ENCODE measurements at places on chromosomes 1 and 21.
A peak's percentile ranks its signal among the peaks of the same experiment; 100 is the strongest.

GRCh38 chr1:247471445-247472016 is 13.6 kb upstream of the OR2B11 start:
- DNase-seq = no peak

GRCh38 chr1:183885142-183885735 is 80.3 kb downstream of the RGL1 start:
- DNase-seq = no peak

GRCh38 chr1:95733031-95733430 is 499.0 kb downstream of the RWDD3 start:
- DNase-seq = no peak

DNA sequence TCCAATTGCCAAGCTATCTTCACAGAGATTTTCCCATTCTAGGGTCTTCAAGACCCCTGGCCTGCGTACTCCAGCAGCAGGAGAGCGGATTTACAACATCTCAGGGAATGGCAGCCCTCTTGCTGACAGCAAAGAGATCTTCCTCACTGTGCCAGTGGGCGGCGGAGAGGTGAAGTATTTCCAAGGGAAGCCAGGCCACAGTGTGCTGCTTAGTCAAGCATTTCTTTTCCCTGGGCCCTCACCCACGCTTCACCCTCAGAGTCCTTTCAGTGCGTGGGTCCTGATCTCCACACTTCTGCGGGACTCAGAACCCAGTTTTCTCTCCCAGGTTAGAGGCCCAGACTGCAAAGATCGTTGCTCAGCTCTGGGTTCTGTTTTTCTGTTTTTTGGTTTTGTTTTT is 13.1 kb downstream of the CDCA8 start:
- no peak for DNase-seq

DNA sequence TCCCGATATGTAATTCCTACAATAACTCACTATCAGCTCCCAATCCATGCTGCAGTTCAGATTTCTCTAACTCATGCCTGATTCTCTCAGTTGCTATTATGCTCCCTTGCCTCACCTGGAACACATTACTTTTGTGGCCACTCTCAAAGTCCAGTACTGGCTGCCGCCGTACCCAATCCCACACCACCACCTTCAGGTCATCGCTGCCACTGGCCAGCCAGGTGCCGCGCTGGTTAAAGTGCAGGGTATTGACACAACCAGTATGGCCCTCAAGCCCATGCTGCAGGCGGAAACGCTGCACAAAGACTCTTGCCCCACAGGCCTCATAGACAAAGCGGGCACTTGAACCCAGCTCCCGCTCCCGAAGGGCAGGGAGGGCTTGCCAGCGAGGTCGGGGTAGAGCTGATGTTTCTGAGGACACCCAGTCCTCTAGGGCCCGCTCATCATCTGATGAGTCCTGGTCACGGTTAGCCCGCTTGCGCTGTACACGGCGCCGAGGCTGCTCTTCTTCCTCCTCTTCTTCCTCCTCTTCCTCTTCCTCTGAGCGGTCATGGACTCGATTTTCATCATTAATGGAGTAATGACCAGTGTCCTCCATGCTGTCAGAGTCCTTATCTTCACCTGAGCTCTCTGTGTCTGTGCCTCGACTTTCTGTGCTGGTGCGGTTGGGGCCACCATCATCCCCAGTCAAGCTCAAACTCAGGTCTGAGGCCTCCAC is 22.6 kb downstream of the DCAF8 start:
- DNase-seq = no peak

GRCh38 chr1:147472489-147472888 is 68.8 kb upstream of the BCL9 start:
- no peak for DNase-seq

DNA sequence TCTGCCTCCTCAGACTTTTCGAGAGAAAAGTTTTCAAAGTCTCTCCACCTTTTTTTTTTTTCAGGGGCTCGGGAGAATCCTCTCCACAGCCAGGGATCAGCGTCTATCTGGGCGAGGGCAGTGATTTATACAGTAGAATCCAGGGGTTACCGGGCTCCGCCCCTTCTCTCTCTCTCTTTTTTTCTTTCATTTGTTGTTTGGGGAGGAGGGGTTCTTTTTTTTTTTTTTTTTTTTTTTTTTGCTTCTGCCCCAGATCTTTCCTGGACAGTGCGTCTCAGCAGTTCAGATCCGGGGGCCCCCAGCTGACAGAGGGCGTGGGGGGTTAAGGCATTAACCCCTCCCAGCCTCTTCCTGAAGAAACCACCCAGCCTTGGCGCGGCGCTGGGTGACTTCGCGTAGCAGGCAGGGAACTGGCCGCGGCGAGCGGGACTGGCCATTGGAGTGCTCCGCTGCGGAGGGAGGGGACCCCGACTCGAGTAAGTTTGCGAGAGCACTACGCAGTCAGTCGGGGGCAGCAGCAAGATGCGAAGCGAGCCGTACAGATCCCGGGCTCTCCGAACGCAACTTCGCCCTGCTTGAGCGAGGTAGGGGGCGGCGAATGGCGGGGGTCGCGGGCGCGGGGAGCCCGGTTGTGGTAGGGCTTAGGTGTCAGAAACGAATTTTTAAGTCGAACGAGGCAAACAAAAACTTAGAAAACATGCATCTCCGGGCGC is at the start of gene S1PR1:
Gene S1PR1, plus strand, starts transcription at position 504 of the 713 bp plus-strand sequence. CDS start 1,966 bp downstream, outside the sequence.
- peak; percentile 90 for DNase-seq

- no peak for DNase-seq
Measured at GRCh38 chr1:36524359-36525062, 41.8 kb upstream of the CSF3R start.

DNA sequence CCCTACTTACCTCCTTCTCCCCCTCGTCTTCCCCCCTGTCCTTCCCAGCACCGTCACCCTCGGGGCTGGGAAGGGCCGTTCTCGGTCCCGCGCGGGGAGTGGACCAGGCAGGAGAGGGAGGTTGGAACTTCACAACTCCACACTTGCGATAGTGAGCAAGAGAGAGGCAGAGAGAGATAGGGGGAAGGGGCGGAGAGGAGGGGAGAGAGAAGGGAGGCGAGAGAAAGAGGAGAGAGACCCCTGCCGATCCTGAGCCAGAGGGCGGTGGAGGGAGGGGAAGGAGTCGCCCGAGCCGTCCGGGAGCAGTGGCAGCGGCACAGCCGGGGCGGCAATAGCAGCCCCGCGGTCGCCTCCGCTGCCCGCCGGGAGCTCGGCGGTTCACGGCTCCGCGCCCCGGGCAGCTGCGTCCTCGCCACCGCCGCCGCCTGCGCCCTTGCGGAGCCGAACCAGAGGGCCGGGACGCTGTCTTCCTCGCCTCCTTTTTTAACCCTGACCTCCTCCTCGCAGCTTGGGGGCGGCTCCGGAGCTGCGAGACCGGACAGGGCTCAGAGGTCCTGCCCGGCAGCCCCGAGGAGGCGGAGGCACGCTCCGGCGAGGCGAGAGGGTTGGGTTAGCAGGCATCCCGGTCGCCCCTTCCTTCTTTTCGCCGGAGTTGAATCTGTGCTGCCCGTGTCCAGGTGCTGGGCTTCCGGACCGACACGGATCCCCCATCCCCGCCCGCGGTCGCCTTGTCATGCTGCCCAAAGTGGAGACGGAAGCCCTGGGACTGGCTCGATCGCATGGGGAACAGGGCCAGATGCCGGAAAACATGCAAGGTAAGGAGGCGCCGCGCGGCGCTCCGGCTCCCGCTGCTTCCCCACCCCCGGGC is 11.7 kb downstream of the NR5A2 start:
- no peak for DNase-seq

DNA sequence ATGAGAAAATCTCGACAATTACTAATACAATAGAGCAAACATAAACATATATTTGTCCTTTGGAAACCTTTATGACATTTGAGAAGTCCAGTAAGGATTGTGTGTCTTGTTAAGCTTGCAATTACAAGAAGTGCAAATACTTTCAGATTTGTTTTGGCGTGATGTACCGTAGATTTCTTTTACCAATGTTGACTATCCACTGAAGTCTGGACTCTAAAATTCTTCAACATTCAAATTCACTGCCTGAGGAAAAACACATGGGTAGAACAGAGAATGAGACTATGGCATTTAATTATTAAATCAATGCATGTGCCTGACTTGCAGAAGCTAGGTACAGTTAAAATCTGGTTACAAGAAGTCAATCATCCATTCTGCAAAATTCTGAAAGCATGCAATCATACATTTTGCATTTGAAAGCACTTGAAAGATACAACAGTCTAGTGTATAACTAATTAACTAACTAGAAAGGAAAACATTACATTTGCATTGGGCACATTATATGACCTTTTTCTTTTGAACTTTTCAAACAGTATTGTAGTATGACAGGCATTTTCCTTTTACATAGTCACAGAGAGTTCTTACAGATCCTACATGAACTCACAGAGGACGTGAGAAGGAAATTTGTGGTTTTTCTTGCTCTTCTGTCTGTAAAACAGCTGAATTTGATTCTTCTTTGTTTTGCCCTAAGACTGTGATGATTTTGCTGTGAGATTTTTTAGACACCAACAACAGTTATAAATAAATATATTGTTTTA is 511.1 kb upstream of the ADGRL4 start:
- DNase-seq = no peak

DNA sequence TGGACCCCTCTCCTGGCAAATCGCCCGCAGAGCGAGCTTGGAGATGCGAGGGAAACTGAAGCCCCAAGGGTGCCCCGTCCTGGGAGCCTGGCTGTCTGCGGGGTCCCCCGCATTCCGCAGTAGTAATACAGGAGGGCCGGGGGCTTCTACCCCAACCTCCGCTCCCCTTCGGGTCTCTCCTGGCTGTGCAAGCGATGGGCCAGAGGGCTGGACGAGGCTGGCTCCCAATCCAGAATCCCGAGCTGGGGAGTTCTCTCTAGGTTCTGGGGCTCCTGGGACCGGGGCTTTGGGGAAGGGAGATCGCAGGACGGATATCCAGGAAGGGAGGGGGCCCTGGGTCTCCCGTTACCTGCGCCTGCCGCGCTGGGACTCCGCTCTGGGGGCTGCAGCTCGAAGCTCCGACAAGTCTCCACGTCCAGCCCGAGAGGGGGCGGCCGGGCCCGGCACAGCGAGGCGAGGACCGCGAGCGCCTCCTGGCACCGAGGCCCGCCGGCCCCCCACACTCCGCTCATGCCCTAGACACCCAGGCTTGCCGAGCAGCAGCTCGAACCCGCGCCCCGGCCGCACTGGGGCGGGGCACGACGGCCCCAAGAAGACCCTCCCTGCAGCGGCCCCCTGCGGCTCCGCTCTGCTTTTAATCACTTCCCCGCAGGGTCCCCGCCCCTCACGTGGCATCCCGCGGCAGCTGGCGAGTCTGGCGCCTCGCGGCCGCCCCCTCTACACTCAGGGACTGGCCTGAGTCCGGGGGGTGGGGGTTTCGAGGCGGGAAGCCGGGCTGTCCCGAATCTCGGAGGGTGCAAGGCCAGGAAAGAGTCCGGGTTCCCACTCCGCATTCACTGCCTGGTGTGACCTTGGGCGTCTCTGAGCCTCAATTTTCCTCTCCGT is at the start of gene SYT6:
Gene SYT6, minus strand, starts transcription at position 609 of the 885 bp plus-strand sequence. Its CDS starts 97 bp downstream, at position 512.
- DNase-seq = no peak

GRCh38 chr1:51636191-51636590 is 19.3 kb downstream of the OSBPL9 start:
- no peak for DNase-seq

- no peak for DNase-seq
Measured at GRCh38 chr1:41813226-41813625, 105.5 kb downstream of the HIVEP3 start.

- no peak for DNase-seq
Measured at GRCh38 chr1:152179566-152179965, 20.5 kb upstream of the RPTN start.

GRCh38 chr1:200006711-200007110 is 20.8 kb upstream of the NR5A2 start:
- no peak for DNase-seq

DNA sequence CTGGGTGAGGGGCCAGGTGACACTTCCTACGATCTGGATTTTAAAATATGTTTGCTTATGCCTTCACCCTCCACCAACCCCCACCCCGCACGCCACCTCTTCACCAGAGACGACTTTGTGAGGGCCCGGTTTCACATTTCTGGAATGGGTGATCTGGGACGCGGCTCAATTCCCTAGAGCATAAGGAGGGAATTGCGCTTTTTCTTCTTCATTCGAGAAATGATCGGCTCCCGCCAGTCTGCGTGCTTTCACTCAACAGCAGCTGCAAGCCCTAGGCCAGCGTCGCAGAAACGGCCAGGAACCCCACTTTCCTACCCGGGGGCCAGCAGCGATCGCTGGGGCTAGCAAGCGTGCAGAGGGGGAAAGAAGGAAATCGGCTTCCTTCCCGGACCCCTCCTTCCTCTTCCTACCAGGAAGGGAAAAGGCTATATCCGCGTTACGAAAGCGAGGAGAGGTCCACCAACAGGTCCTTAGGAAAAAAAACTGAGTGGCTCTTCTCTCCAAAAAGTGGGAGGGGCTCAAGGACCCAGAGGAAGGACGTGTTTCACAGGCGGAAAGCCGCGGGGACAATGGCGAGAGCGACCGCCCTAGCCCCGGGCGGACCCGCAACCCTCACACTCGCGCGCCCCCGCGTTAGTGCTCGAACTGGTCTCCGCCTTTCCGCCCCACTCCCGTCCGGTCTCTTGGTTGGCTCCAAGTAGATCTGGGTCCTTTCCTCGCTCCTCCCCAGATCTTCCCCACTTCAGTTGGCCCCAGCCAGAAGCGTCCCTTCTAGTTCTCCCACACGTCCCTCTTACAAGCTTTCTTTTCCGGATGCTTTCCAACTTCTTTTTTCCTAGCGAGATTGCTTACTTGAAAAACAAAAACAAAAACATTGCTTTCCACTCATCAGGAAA is 1.1 kb upstream of the ADAMTS1 start:
- no peak for DNase-seq

GRCh38 chr1:19124273-19124672 is 85.8 kb downstream of the UBR4 start:
- DNase-seq = no peak

- no peak for DNase-seq
Measured at GRCh38 chr1:178973652-178974101, 52.0 kb upstream of the FAM20B start.

DNA sequence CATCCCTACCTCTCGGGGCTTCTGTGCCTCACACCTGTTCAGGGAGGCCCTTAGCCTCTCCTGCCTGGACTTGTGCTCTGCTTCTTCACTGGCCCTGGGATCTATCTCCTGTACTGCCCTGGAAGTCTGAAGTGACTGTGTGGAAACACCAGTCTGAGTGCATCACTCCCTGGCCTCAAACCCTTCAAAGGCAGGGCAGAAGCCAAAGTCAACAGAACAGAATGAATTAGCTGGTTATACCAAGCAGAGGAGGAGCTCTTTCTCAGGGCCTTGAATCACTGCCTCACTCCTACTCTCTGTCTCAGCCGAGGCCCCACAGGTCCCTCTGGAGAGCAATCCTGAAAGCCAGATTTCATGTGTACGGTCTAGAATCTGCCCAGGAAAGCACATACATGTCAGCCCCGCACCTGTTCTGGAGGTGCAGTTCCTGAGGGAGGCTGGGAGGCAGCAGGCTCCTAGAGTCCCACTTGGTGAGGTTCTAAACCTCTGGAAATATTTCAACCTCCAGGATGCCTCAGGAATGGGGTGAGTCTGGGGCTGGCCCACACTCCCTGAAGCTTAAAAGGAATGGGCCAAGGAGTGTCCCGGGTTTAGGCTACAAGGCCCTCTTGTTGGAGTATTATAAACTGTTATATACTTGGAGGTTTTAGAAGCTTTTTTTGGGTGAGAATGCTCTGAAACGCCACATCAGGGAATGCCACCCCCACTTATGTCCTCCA is 98.3 kb downstream of the ABCA4 start:
- DNase-seq = no peak

Data from pulmonary artery endothelial cell (primary cell).